Activated T-cell treated with anti-CD3 and anti-CD28 coated beads for 1 hour (primary cell): ENCODE measurements at places on chromosomes 4 and X.

GRCh38 chr4:86730310-86730709 lies 118.9 kb downstream of the SLC10A6 start:
- no peak for DNase-seq

DNA sequence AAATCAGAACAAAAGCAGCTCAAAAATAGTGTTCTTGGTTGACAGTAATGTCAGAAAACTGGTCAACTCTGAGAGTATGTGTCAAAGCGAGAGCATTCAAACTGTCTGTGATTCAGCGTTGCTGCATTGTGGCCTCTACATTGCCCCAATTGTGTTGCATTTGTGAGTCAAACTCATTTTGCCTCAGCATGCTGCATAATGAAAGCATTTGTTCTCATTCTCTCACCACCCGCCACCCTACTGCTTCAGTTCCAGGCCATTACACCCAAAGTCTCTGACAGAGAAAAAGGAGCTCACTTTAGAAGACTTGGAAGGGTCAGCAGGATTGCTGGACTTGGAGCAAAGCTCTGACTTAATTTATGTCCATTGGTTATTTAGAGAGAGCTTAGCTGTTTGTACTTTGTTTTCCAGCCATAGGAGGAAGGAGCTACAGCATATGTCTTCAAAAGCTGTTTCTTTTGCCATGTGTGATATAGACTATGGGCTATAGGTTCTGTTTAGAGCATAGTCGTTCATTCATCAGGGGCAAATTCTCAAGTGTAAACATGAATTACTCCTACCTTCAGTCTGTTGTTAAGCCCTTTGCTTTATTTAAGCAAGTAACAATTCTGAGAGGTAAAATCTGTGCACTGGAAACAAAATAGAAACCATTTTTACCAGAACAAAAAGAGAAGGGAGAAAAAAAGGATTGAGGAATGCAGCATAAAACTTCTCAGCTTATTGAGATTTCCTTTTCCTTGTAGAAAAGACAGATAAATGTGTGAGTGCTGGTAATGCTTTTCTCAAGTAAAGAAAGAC lies 153.4 kb upstream of the ANK2 start:
- no peak for DNase-seq

- no peak for DNase-seq
These were observed 224.1 kb upstream of the FGF16 start for GRCh38 chrX:77223046-77223445.

- no peak for DNase-seq
These were observed 1438.4 kb downstream of the TECRL start for GRCh38 chr4:62970846-62971245.

DNA sequence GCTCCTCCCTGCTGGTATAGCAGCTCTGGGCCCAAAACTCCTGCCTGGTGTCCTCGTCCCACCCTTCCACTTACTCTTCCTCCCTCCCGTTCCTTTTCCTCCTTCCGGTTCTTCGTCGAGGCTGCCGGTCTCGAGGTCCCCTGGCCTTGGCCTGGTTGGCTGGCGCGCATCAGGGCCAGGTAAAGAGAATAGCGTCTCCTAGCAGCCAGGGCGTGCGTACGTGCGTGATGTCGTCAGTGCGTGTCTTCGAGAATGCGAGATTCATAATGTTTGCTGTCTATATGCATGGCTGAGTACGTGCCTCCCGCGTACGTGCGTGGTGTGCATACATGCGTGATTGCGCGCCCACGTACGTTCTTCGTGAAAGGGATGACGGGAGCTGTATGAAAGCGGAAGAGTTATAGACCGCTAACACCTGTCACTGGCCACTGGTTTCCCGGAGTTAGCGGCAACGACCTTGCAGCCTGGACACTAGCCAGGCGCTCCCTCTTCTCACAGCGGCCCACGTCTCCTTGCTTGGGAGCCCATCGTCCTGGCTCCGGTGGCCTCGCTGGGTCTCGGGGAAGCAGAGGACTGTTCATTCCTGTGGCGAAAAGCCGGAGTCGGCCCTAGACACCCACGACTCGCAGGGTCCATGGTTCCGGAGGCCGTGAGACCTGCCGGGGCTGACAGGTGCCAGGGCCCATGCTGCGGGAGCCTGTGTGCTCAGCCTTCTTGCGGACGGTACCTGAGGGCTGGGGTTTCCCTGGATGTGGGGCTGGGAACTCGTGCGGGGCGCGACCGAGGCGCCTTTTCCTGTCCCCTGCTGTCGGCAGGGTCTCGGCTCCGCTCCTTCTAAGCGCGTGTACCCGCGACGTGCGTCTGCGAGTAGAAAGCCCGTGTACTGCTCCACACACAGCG lies at the start of gene EOLA1:
Gene EOLA1, plus strand, starts transcription at position 392 of the 900 bp plus-strand sequence. CDS start 4,619 bp downstream, outside the sequence.
- peak; percentile 71 for DNase-seq

GRCh38 chrX:31061091-31061490 lies 10.8 kb downstream of the FTHL17 start:
- no peak for DNase-seq

DNA sequence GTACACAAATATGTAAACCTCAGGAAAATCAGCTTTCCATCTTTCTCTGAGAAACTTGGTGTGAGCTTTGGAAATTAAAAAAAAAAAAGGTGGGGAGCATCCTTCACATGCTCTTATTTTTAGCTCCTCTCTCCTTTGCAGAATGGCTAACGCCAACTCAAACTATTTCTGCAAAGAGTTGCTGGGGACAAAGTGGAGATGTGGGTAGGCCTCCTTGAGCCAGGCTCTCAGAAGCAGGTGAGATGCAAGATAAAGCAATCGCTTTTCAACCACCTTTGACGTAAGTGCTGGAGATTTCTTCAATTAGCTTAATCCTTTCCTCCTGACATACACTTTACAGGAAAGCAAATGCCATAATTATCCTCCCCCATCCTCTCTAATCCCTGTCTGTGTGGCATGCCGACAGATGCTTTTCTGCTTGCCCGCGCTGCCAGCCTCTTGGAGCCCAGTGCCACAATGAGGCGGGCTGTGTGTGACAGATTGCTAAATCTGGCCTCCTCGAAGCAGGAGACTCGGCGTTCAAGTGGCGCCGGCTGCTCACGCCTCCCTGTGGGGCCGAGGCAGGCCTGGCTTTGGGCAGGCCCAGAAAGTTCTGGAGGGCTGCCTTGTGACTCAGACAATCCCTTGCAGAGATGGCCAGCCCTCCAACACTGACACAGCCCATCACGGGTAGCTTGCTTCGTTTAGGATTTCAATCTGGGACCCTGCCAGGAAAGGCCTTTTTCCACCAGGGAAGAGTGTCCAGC lies 64.9 kb upstream of the SOD3 start:
- no peak for DNase-seq

GRCh38 chr4:4655011-4655410 lies 113.2 kb upstream of the STX18 start:
- no peak for DNase-seq

DNA sequence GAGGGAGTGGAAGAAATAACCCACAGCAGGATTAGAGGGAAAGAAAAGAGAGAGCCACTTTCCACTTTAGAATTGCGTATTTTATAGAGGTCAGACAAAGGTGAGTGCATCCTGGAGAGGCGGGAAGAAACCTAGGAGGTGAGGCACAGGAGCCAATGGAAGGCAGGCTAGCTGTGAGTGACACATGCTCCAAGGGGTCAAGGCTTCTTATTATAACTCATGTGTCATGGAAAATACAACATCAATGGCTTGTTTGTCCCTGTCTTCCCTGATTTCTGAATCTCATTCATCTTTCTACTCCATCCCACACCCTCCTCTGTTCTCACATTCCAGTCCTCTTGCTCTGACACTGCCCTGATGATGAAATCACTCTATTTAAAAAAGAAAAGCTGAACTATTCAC lies 14.4 kb downstream of the ANXA3 start:
- no peak for DNase-seq

GRCh38 chrX:10496345-10496965 lies 123.9 kb downstream of the MID1 start:
- no peak for DNase-seq

- DNase-seq, result no peak
These were observed 36.9 kb downstream of the ARAP2 start for GRCh38 chr4:36207367-36207766.

DNA sequence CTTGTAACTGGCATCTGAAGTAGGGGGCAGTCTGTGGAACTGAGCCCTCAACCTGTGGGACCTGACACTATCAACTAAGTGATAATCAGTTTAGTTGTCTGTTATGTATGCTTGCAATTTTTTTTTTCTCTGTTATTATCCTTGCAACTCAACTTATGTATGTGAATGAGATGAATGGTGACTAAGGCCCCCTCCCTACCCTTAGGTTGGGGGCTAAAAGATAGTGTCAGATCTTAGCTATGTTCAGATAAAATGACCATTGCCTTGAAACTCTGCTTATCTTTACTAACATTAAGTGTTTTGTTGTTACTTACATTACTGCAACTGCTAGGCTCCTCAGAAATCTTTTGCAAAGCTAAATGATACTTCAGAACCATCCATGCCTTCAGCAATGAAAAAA lies 31.5 kb downstream of the TMEM184C start:
- DNase-seq, result no peak

DNA sequence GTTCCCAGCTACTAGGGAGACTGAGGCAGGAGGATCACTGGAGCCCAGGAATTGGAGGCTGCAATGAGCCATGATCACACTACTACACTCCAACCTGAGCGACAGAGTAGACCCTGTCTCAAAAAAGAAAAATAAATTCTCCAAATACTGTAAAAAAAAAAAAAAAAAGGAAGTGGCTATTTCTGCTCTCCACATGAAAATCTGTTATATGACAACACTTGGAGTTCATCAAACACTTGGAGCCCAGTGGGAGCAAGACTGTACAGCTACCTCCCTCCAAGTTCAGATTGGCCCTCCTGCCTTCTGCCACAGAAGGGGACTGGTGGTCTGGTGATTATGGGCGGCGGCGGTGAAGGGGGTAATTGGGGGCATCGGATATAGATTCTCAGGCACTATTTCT lies 9.0 kb upstream of the CLDN34 start:
- DNase-seq, result no peak

GRCh38 chrX:6386837-6387236 lies 148.1 kb downstream of the VCX3A start:
- DNase-seq, result no peak

DNA sequence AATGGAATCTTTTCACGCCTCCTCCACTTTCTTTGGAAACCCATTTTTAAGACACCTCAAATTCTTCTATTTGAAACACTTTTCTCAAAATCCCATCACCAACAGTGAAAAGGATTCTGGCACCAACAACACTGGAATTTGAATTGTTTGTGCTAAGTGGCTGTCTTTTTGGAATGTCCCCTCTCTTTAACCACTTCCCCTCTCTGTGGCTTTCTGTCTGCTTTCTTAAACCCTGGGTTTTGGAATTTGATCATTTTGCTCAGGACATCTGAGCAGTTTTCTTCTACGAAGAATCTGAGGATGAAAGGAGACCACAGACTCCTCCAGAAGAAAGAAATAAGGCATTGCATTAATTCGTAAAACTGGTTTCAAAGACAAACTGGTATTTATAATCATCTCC lies 89.0 kb downstream of the MXRA5 start:
- no peak for DNase-seq

GRCh38 chr4:128320656-128321055 lies 33.0 kb upstream of the PGRMC2 start:
- no peak for DNase-seq

DNA sequence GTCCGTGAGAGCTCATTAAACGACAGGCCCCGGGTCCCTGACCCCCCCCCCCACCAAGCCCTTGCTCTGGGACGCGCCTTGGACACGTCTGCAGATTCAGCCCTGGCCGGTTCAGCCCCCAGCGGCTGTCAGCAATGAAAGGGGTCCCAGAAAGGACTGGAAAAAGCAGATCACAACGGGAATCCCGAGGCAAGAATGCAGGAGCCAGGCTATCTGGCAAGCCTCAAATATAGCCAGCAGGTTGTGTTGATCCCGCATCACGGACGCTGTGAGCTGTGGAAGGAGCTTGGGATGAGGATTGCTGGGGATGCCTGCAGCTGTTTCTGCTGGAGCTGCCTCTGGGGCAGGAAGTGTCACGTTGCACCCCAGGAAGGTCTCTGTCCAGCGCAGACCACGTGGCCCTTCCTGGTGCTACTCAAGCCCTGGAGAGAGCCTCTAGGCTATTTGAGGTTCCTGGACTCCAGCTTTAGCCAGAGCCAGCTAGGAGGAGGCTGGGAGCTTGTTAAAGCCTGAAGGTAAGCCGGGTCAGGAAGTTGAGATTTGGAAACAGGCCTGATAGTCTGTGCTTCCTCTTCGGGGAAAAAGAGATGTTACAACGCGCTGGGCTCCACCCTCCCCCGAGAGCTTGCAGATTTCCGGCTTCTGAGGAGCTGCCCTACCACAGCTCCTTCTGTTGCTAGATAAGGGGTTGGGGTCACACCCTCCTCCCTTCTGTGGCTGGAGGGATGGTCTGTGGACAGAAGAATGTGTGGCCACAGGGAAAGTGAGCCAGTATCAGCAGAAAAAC lies 19.3 kb upstream of the CSF2RA start:
- DNase-seq, result peak; percentile 31

GRCh38 chr4:20678400-20678799 lies 21.9 kb upstream of the PACRGL start:
- DNase-seq, result no peak

GRCh38 chr4:19033816-19034733 lies 1012.5 kb upstream of the LCORL start:
- no peak for DNase-seq

GRCh38 chrX:111257733-111258132 lies 12.6 kb downstream of the CAPN6 start:
- no peak for DNase-seq

DNA sequence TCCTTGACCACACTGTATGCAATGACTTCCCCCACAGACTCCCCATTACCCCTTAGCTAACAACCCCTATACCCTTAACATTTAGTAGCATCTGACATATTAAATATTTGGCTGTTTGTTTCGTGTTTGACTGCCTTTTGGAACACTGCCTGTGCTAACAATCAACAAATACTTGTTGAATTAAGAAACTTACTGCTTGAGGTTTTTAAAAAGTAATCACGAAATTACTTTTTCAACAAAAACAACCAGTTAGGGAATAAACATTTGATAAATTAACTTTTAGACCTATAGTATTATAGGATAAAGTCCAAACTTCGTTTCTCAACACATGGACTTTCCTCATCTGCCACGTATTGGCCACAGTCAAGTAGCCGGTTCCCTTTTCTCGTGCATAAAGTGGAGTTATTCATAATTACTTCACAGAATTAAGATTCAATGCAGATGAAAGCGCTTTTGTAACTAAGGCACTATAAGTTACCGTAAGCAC lies 555 bp upstream of the ELMOD2 start:
- no peak for DNase-seq

DNA sequence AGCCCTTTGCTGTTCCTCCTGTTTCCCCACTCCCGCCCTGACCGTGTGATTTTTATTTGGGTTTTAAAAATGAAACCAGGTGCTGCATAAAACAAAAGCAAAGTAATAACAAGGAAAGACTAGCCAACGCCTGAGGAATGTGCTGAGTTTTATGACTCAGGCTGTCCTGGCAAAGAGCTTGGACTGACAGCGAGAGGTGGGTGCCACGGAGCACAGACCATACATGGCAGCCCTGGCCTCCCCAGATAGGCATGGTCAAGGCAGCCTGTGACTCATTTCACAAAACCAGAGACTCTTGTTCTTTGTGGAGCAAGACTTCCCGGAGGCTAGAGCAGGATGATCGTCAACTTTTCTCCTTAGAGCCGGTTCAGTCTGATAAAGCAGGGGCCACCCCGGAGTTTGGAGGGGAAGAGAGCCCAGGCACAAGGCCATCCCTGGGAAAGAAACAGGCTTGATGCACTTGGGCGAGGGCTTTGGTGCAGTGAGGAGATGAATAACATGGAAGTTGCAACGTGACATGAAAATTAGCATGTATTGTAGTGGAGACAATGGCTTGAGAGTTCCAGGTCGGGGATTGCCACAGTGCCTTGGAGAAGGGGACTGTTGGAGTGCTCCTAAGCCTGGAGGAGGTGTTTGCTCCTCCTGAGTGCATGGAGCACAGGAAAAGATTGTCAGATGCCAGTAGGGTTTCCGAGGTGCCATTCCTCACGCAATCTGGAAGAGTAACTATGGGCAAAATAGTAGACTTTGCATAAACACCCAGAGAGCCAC lies 54.8 kb downstream of the C4orf51 start:
- no peak for DNase-seq

- DNase-seq, result no peak
These were observed 75.5 kb upstream of the TLR3 start for GRCh38 chr4:185993328-185993973.
